ENCODE measurements at places on chromosomes 4 and X. TPM values are rescaled to one million over a fixed set of nuclear protein-coding genes. Genes with fewer than 3 reads are reported as not detected.

DNA sequence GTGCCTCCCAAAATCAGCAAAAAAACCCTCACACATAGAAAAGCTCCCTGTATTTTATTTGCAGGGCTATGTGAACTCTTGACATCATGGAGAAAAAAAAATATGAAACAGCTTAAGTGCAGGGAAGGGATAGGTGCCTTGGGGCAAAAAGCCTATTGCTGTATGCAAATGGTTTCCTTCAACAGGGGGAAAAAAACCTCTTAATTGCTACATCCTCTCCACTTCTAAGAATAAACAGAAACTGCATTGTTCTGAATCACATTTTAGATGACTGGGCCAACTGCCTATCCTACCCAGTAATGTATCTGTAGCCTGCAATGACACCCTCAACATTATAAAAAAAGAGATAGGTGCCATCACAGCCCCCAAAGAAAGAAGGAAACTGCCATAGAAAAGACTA lies 229.4 kb upstream of the GALNTL6 start:
- no peak for DNase-seq
- no peak overlapping the region for H3K4me3 ChIP-seq
- no peaks in the 10 kb centered on the region for H3K4me1 ChIP-seq

DNA sequence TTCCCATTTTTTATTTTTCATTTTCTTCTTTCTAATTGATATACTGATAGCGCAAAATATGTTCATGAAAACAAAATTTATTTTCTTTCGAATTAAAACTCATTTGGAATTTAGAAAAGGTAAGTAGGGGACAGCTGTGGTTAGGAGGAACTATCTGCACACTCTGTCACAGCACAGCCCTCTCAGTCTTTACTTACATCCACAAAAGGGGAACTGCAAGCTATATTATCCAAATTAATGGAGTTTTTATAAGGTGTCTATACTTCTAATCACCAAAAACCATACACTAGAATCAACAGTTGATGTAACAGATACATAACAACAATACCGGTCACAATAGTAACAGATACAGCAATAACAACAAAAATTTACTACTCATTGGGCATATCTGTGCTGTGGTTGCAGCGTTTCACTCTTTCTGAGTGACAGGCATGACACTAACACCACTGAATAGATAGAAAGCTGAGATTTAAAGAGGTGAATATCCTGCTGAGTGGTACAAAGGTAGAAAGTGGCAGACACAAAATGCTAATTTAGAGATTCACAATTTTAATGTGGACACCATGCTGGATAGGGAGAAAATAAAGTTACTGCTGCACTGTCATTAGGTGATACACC lies 160.7 kb downstream of the PPP3CA start:
- H3K4me3 ChIP-seq = no peak overlapping the region
- DNase-seq = no peak
- H3K27ac ChIP-seq = no peak overlapping the region

- H3K4me1 ChIP-seq = peaks cover 7% of the 10 kb centered on the region
- no peaks in the 10 kb centered on the region for H3K27me3 ChIP-seq
- H3K36me3 ChIP-seq = peaks cover 4% of the 10 kb centered on the region
- DNase-seq = no peak
- no peak overlapping the region for H3K4me3 ChIP-seq
These were observed 104.5 kb downstream of the SHISA3 start for GRCh38 chr4:42501624-42502401.

DNA sequence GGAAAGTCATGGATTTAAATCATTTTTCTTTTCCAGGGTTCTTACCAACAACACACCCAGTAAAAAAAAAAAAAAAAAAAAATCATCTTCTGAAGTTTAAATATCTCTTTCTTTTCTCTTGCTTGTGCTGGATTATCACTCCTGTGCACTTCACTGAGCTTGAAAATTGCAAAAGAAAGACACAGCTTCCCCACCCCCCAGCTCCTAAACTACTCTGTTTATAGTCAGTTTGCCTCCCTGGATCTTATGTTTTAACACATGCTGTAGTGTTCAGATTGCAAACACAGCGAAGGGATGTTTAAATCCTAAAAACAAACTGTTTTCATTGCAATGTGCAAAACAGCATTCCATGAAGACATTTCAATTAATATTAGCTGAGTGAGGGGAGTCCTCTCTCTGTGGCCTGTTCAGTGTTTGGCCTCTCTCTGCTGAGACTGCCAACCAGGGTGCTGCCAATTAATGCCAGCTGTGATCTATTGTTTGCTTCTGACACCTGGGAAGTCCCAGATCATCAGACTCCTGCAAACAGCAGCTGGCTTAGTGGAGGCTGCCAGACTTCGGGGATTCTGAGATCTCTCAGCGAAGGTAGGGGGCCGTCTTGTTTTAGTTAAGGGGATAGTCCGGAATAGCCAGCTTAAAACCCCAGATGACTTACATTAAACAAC lies 171.1 kb upstream of the PITX2 start:
- no peak overlapping the region for H3K27ac ChIP-seq
- DNase-seq = no peak
- no peaks in the 10 kb centered on the region for H3K36me3 ChIP-seq

GRCh38 chrX:22249371-22249770 lies 23.3 kb upstream of the CBLL2 start:
- no peak overlapping the region for H3K4me3 ChIP-seq
- no peak for DNase-seq
- no peaks in the 10 kb centered on the region for H3K27me3 ChIP-seq
- no peak overlapping the region for H3K27ac ChIP-seq
- H3K4me1 ChIP-seq = no peaks in the 10 kb centered on the region

DNA sequence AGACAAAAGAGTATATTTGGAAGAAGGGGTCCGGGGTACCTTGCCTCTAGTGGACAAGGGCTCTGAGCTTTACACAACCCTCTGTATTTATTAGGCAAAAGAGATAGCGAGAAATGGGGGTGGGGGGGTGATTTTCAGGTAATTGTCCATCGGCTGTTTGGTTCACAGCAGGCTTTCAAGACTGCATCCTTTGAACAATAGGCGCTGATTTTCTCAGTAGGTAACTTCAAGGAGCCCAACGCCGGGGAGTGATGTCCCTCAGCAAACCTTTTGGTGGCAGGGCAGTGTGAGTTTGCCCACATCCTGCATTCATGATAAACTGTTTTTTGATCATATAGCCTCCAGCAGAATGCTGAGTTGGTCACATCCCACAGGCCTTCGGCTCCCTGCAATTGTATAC lies 61.6 kb downstream of the KDM5C start:
- H3K4me1 ChIP-seq = no peaks in the 10 kb centered on the region
- H3K4me3 ChIP-seq = no peak overlapping the region

DNA sequence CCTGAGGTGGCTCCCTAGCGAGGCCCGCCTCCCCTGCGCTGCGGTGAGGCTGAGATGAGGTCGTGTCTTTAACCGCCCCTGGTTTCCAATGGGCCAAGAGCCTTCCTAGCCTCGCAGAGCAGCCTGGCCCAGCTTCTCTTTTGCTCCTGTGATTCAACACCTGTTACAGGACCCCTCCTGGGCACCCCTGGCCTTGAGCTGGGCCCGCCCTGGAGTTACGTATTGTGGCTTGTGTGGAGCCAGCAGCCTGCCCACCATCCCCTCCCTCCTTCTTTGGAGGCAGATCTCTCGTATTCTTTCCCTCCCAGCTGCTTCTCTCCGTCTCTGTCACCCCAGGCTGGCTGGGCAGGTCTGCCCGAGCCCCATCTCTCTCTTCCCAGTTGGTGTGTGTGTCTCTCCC lies 19.3 kb upstream of the UBA1 start:
- no peak overlapping the region for H3K4me3 ChIP-seq
- peak; percentile 12 for DNase-seq
- no peaks in the 10 kb centered on the region for H3K36me3 ChIP-seq
- no peaks in the 10 kb centered on the region for H3K27me3 ChIP-seq

GRCh38 chr4:10891866-10892265 lies 207.3 kb upstream of the CLNK start:
- H3K4me3 ChIP-seq = no peak overlapping the region
- no peak for DNase-seq
- no peaks in the 10 kb centered on the region for H3K4me1 ChIP-seq

- H3K27ac ChIP-seq = no peak overlapping the region
- H3K4me1 ChIP-seq = peaks cover 6% of the 10 kb centered on the region
- peaks cover 18% of the 10 kb centered on the region for H3K36me3 ChIP-seq
- H3K27me3 ChIP-seq = no peaks in the 10 kb centered on the region
These were observed 68.8 kb downstream of the SEC24D start for GRCh38 chr4:118767109-118767508.

GRCh38 chr4:56448301-56448700 lies 12.2 kb downstream of the PAICS start:
- peaks cover 8% of the 10 kb centered on the region for H3K36me3 ChIP-seq
- H3K4me3 ChIP-seq = no peak overlapping the region
- DNase-seq = no peak
- no peaks in the 10 kb centered on the region for H3K4me1 ChIP-seq
- H3K27me3 ChIP-seq = no peaks in the 10 kb centered on the region

- no peak overlapping the region for H3K27ac ChIP-seq
- no peak overlapping the region for H3K4me3 ChIP-seq
- no peaks in the 10 kb centered on the region for H3K27me3 ChIP-seq
- H3K36me3 ChIP-seq = no peaks in the 10 kb centered on the region
These were observed 154.3 kb upstream of the GIMD1 start for GRCh38 chr4:106522839-106523238.

DNA sequence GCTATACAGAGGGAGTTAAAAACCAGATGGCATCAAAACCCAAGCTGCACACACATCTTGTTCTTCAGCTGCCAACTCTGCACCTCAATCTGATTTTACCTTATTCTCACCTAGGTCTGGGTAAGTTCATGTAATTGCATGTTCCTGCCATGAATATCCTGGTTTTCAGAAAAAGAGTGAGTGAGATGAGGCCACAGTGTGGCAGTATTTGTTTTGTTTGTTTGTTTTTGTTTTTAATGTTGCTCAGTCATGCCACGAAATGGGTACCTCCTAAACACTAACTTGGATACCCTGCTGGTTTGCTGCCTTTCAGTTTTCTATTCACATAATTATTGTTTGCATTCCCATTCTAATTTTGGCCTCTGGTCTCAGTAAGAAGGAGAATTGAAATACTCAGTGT lies 22.5 kb downstream of the TMEM164 start:
- no peak overlapping the region for H3K4me3 ChIP-seq
- no peaks in the 10 kb centered on the region for H3K36me3 ChIP-seq
- DNase-seq = no peak
- H3K27me3 ChIP-seq = no peaks in the 10 kb centered on the region

- H3K4me3 ChIP-seq = no peak overlapping the region
- no peaks in the 10 kb centered on the region for H3K4me1 ChIP-seq
- H3K27ac ChIP-seq = no peak overlapping the region
- no peaks in the 10 kb centered on the region for H3K27me3 ChIP-seq
- no peak for DNase-seq
- no peaks in the 10 kb centered on the region for H3K36me3 ChIP-seq
These were observed 45.8 kb upstream of the ENPP6 start for GRCh38 chr4:184263461-184263860.

DNA sequence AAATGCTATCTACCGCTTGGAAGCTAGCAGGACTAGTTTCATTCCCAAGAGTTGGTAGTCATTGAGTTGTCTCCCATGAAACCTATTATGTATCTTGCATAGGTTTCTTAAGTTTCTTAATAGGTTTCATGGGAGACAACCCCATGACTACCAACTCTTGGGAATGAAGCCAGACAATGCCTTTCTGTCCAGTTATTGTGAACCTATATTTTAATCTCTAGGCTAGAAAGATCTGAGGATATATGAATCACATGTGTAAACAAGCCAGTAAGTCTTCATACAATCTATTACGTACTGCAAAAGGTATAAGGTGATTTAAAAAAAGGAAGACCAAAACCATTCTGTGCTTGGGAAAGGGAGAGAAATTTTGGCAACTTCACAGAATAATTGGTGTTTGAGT lies 162.6 kb downstream of the INPP4B start:
- no peak overlapping the region for H3K4me3 ChIP-seq
- DNase-seq = no peak
- no peaks in the 10 kb centered on the region for H3K4me1 ChIP-seq
- H3K27me3 ChIP-seq = no peaks in the 10 kb centered on the region
- H3K27ac ChIP-seq = no peak overlapping the region

DNA sequence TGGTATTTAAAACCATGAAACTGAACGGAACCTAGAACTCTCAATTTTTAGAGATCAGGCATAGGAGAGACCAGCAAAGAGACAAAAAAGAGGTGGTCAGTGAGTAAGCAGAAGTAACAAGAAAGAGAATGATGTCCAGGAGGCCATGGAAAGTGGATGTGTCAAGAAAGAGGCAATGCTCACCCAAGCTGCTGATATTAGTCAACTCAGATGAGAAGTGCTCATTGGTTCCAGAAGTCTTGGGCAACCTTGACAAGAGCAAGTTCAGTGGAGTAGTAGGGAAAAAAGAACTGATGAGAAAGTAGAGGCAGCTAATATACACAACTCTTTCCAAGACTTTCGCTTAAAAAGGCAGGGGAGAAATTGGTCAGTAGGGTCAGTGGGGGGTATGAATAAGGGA lies 23.0 kb upstream of the CCDC149 start:
- no peak for DNase-seq
- H3K4me1 ChIP-seq = no peaks in the 10 kb centered on the region
- no peak overlapping the region for H3K4me3 ChIP-seq
- H3K36me3 ChIP-seq = no peaks in the 10 kb centered on the region

- H3K27me3 ChIP-seq = no peaks in the 10 kb centered on the region
- no peaks in the 10 kb centered on the region for H3K4me1 ChIP-seq
- no peak overlapping the region for H3K27ac ChIP-seq
These were observed 8.5 kb downstream of the DLG3 start for GRCh38 chrX:70453024-70453618.

DNA sequence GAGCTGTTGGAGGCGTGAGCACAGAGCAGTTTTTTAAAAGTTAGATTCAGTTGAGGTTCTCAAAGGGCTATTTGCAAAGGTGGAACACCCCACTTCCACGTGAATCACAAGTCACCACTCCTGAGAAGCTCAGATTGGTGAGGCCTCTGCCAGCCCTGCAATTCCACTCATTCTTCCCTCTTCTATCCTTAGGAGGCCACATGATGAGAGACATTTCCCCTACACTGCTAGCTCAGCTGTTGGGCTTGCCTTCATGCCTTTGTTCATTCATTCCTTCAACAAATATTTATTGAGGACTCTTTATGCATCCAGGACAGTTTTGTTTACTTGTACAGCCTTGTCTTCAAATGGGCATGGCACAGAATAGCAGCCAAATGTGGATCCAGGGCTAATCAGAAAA lies 3.7 kb downstream of the SRPX2 start:
- no peaks in the 10 kb centered on the region for H3K4me1 ChIP-seq
- no peak for DNase-seq
- no peaks in the 10 kb centered on the region for H3K27me3 ChIP-seq
- no peak overlapping the region for H3K4me3 ChIP-seq

- no peaks in the 10 kb centered on the region for H3K36me3 ChIP-seq
- H3K27ac ChIP-seq = peak overlapping the region; percentile 13
- peaks cover 47% of the 10 kb centered on the region for H3K4me1 ChIP-seq
- no peak for DNase-seq
These were observed 15.0 kb downstream of the FNIP2 start for GRCh38 chr4:158783785-158784184.

GRCh38 chrX:48474127-48474526 lies 1.9 kb upstream of the FTSJ1 start:
- no peak overlapping the region for H3K27ac ChIP-seq
- no peak for DNase-seq
- H3K4me1 ChIP-seq = no peaks in the 10 kb centered on the region
- H3K4me3 ChIP-seq = no peak overlapping the region
- no peaks in the 10 kb centered on the region for H3K36me3 ChIP-seq

GRCh38 chr4:152885185-152885584 lies 50.9 kb upstream of the FHDC1 start:
- no peak overlapping the region for H3K27ac ChIP-seq
- peaks cover 17% of the 10 kb centered on the region for H3K36me3 ChIP-seq
- no peaks in the 10 kb centered on the region for H3K27me3 ChIP-seq

The MID2 gene
- 20.1 TPM for total RNA-seq

The LEF1 gene
- 3.3 TPM for total RNA-seq

The SLC49A3 gene
- 16.7 TPM for total RNA-seq

The CDKL5 gene
- total RNA-seq = 47.1 TPM

The TREX2 gene
- total RNA-seq = 0.97 TPM

The CHRDL1 gene
- total RNA-seq = 23.0 TPM

The PHEX gene
- 2.1 TPM for total RNA-seq

The RHOXF2 gene
- not detected for total RNA-seq

The CDKL2 gene
- total RNA-seq = 3.7 TPM

The MAP7D2 gene
- total RNA-seq = 0.46 TPM

The PF4V1 gene
- not detected for total RNA-seq
